DND-41 (cell line): ENCODE measurements at places on chromosomes 2 and 18.

DNA sequence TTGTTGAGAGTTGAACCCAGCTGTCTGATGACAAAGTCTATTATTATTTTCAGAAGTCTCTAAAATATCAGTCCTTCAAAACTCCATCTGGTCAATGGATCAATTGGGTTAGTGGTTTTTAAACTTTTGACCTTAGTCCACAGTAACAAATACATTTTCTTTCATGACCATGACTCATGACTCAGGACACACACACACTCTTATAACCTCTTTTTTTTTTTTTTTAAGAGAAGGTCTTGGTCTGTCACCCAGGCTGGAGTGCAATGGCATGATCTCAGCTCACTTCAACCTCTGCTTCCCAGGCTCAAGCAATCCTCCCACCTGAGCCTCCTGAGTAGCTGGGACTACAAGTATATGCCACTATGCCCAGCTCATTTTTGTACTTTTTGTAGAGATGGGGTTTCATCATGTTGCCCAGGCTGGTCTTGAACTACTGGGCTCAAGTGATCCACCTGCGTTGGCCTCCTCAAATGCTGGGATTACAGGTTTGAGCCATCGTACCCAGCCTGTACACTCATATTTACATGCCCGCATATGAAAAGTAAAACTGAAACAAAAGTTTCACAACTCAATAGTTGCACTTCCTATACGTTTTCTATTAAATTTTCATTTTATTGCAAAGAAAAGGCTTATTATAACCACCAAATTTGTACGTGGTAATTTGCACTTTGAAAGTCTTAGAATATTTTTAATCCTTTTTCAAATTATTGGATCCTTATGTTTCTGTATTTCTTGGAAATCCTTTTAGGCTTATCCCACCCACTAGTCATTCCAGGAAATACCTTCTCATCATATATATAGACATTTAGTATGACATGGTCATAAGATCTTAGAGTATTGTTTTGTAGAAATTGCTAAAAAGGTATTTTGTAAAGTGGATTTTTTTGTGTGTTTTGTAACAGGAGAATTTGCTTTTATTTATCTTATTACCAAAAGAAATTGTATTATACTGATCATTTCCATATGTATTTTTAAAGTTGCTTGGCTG is 199.0 kb downstream of the LPIN1 start:
- DNase-seq = no peak

GRCh38 chr2:157036726-157037125 is 220.8 kb upstream of the GALNT5 start:
- no peak for DNase-seq

DNA sequence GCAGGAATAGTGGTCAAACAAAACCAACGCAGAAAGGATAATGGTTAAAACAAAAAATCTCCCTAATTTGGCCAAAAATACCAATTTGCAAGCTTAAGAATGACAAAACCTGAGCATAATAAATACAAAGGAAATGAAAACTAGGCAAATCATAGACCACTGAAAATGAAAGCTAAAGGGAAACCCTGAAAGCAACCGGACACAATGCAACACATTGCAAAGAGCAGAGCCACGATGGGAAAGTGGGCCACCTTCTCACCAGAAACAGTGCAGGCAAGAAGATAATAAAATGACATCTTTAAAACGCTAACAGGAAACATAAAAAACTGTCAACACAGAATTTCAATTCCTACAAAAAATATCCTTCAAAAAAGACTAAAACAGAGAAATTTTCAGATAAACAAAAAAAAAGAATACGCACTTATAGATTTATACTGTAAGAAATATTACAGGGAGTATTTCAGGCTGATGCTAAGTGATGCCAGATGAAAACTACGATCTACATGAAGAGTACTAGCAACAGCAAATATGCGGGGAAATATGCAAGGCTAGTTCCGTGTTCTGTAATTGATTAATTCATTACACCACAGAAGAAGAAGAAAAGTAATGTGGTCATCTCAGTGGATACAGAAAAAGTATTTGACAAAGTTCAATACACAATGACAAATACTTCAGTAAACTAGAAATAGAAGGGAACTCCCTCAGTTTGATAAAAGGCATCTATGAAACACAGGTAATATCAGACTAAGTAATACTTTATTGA is 239.5 kb downstream of the L3MBTL4 start:
- no peak for DNase-seq

DNA sequence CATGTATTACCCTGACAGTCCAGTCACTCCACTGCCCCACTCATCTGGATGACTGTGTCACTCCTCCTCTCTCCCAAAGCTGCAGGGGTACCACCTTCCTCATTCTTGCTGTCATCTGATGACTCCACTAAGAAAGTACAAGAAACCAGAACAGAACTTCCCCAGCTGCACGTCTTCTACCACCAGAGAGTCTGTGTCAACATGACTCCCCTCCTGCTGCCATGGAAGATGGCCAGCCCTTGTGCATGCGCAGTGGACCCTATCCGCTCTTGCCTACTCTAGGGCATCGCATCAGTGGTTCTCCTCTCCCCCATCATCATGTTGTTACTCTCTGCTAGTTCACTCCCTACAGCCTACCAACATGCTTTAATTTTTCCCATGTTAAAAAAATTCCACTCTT is 14.5 kb upstream of the ST8SIA3 start:
- DNase-seq = no peak

- no peak for DNase-seq
Observed at GRCh38 chr2:133390156-133390555, 178.1 kb downstream of the NCKAP5 start.

DNA sequence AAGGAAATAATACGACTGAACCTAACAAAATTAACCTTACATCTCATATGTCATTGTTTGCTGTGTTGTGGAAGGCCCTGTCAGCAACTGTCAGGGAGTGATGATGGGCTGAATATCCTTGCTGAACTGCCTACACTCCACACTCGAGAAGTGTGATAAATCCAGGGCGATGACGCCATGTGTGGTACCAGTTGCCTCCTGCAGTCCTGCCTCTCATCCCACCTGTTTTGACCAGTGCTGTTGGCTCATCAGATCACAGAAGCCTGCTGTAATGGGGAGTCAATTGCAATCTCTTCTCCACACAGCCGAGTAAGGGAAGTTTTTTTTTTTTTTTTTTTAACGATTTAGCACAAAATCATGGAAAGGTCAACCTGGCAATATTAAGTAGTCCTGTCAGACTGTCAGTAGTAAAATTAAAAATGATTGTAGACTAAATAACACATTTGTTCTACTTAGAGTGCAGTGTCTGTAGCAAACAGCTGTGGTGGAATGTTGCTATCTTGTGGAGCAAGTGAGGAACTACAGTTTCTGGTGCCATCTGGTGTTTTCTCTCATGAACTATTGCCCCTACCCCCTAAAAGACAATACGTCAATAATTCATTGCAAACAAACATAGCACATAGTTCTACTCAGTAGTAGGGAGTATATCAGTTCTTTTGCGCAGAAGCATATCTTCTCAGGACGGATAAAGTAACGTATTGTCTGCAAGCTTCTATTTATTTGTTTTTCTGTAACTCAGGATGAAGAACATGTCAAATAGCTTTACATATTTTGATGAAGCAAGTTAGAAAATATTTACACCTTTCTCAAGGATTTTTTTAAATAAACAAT is 347.6 kb downstream of the CTNNA2 start:
- DNase-seq = no peak

DNA sequence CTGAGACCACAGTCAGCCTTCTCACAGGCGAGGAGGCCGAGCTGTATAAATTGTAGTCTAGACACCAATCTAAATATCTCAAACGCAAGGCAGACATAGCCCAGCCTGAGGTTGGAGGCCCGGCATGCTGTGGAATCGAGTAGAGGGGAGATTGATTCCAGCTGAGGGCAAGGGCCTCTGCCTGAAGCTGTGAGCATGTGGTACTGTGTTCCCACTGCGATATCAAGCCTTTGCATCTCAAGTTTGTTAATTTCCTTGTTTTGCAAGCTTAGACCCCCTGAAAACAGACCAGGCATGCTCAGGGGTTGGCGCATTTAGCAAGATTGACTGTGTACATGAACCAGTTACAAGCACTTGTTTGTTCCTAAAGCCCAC is 65.1 kb upstream of the FOSL2 start:
- no peak for DNase-seq

DNA sequence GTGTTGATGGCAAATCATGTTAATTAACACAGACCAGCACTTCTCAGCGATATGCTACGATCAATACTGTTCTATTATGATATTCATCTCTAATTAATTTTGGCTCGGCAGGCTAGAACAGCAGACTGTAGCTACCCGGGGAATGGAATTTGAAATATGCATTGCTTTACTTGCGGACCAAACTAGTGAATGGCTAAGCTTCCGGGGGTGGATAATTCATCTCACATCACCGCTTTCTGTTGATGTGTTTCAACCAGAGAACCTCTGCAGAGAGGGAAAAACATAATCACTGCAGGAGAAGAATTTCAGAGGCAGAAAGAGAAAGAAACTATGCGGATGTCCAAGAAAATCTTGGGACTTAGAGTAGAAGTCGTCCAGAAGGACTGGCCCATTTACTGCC is 490.9 kb downstream of the STK39 start:
- DNase-seq = no peak

DNA sequence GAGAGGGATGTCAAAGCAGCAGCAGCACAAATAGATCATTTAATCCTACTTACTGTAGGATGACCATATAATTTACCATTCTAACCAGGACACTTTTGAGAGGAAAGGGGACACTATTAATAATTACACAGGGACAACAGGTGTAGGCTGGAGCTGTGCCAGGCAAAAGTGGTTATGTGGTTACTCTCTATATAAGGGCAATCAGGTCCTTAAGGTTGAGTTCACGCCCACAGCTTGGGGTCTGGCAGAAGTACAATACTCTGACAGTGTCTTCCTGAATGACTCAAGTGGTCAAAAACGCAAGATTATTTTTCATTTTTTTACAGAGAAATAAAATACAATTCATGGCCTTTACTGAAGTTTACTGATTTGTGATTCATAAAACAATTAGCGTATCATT is 2.8 kb downstream of the PREPL start:
- peak; percentile 29 for DNase-seq

DNA sequence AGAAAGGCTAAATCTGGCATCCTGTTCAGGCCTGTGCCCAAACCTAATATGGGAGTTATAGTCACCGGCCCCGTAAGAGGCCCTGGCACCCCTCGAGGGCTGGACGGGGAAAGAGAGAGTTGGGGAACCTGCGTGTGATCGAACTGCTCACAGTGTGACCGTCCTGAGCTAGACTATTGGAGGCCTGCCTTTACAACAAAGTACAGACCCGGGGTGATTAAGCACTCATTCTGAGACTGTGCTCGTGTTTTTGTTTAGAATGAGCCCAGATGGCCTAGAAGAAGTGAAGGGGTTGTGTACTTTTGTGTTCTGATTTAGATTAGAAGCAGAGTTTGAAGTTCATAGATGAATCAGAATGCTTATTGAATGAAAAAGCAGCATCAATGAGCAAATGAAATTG is 115.3 kb downstream of the ACOXL start:
- DNase-seq = no peak

DNA sequence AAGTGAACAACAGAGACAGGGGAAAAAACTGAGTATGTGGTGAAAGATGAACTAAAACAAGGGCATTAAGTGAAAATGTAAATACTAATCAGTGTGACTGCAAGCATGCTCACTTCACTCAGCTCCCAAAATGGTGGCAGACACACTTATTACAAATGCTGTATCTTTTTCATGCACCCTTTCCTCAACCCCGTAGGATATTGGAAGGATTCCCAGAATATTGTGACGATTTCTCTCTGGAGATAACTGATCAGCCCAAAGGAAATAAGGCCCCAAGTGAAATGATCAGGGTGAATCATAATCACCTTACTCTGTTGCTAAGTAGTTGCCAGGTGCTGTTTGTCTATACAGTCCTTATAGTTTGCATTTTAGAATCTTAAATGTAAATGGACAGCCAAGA is 138.9 kb upstream of the IL1R2 start:
- DNase-seq = no peak

- DNase-seq = peak; percentile 13
Observed at GRCh38 chr2:131105950-131106801, 1.0 kb downstream of the PLEKHB2 start.

GRCh38 chr2:99692785-99693184 is 203.0 kb upstream of the REV1 start:
- no peak for DNase-seq
